Activated CD8-positive, alpha-beta memory T cell treated with anti-CD3 and anti-CD28 coated beads, Interleukin-2, amount 50 U/mL, for 48 hours (primary cell): ENCODE measurements at places on chromosomes 3 and 15.

DNA sequence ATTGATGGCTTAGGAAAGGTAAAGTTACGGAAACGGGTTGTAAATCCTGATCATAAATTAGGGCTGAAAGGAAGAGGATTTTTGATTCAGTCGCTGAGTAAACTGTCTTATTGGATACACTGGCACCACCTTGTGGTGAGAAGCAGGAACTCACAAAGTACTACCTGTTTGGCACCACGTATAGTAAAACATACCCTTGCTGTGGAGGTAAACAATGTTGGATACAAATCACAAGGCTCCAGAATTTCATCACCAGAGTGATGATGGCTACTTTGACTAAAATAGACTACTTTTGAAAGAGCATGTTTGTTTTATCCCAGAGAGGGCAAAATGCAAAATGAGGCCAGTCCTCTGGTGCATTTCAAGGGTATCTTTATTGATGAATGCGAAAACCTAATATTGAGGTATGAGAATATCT, 216.9 kb downstream of the IGSF11 start:
- DNase-seq = no peak

- no peak for DNase-seq
These were observed 31.3 kb downstream of the RPN1 start for GRCh38 chr3:128619146-128619890.

- no peak for DNase-seq
These were observed 24.1 kb downstream of the SIDT1 start for GRCh38 chr3:113556316-113556945.

- DNase-seq = no peak
These were observed 4.7 kb downstream of the LTF start for GRCh38 chr3:46460051-46460450.

- no peak for DNase-seq
These were observed 79.3 kb downstream of the EEFSEC start for GRCh38 chr3:128232376-128233178.
